NCI-H2171 (cell line): ENCODE measurements at places on chromosomes 6 and 20.

DNA sequence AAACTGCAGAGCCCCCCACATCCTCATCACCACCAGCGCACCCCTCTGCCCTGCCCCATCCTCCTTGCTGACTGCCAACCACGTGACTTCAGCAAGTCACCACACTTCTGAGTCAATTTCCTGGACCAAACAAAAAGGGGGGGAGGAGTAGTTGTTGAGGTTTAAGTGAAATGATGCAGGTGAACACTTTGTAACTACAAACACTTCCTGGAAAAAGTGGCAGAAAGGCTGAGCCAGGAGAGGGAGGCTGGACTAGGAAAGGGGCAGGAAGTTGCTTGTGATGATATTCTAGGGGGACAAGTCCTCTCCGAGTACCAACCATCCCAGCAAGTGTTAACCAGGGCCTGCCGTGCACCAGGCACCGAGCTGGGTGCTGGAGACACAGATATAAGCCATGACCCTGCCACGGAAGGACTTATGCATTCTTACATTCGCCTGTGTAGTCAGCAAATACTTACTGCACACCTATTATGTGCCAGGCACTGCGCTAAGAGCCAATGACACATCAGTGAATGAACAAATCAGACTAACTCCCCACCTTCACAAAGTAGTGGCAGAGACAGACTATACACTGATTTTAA lies 67.3 kb downstream of the PREX1 start:
- no peak for DNase-seq

DNA sequence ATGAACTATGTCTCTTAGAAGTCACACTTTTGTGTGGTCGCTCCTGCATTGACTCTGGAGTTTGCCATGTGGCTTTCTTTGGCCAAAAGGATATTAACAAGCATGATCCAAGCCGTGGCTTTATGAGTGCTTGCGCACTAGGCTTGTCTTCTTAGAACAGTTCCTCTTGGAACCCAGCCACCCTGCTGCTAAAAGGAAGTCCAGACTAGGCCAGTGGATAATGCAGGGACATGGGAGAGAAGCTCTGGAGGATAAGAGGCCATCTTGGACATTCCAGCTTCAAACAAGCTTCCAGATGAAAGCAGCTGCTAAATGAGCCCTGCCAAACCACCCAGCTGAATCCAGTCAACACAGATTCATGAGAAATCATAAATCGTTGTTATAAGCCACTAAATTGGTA lies 346.4 kb downstream of the CDC5L start:
- no peak for DNase-seq

DNA sequence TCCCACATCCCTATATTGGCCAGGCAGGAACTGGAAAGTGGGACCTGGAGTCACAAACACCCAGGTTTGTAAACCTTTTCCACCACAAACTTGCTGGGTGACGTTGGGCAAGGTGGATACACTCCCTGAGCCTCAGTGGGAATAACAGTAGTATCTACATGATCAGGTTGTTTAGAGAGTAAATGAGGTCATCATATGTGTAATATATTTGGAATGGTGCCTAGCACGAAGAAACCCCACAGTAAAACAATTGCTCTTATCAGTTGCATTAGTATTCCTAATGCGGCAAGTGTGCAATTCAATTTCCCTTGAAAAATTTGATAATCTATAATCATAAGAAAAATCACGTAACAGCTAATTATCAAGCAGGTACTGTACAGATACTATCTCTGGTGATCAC lies 51.9 kb downstream of the HIVEP2 start:
- DNase-seq: no peak

DNA sequence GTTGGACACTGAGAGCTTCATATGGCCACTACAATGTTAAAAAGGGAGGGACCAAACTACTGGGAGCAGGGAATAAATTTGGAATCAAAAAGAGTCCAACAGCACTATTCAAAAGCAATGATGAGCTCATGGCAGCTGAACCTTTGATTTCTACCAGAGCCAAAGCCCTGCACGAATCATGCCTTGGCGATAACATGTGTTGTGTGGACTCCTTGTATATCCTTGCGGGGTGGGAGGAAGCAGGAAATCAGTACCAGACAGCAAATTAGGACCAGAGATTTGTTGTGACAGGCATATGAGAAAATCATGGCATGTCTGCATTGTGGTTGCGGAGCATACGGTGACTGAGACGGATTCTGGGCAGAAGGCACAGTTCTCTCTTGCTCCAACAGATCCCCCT lies 85.6 kb upstream of the EMILIN3 start:
- no peak for DNase-seq

DNA sequence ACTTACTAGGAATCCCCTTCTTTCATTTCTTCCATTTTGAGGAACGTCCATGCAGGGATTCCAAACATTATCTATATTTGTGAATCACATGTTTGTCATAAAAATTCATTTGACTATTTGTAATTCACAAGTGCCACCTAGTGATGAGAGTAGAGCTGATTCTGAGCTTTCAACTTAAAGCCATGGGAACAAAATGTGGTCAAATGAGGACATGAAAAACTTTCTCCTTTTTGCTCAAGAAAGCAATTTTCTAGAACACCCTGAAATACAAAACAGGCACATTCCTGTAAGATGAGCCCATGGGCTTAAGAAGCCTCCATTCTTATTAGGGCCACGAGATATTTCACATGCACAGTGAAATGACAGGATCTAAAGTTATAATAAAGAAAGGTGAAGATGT lies 12.3 kb downstream of the MAP3K7 start:
- DNase-seq: no peak

DNA sequence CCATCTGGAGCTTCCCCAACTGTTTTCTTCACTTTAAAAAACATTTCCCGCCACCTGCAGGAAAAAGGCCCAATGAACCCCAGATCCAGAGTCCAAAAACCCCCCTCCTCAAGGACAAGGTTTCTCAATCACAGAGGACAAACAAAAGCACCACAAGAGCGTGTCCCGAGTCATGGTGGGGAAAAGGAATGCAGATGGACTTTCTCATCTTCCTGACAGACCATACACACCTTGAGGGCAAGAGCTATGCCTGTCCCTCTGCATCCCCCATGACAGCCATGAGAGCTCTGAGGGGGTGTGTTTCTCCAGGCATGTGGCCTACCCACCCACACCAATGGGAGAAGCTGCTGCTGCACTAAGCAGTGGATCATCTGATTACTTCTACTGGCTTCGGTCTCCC lies 9.0 kb downstream of the PEX6 start:
- DNase-seq: no peak

- DNase-seq: no peak
Measured at GRCh38 chr20:62639765-62640164, 2.5 kb upstream of the SLCO4A1 start.

- no peak for DNase-seq
Measured at GRCh38 chr6:33132081-33132524, 56.3 kb downstream of the HLA-DPB1 start.

- DNase-seq: no peak
Measured at GRCh38 chr6:130396722-130397121, 30.9 kb downstream of the TMEM200A start.

GRCh38 chr6:24060982-24061754 lies 64.8 kb upstream of the NRSN1 start:
- DNase-seq: no peak

- no peak for DNase-seq
Measured at GRCh38 chr6:35244551-35244950, 15.0 kb upstream of the ZNF76 start.

DNA sequence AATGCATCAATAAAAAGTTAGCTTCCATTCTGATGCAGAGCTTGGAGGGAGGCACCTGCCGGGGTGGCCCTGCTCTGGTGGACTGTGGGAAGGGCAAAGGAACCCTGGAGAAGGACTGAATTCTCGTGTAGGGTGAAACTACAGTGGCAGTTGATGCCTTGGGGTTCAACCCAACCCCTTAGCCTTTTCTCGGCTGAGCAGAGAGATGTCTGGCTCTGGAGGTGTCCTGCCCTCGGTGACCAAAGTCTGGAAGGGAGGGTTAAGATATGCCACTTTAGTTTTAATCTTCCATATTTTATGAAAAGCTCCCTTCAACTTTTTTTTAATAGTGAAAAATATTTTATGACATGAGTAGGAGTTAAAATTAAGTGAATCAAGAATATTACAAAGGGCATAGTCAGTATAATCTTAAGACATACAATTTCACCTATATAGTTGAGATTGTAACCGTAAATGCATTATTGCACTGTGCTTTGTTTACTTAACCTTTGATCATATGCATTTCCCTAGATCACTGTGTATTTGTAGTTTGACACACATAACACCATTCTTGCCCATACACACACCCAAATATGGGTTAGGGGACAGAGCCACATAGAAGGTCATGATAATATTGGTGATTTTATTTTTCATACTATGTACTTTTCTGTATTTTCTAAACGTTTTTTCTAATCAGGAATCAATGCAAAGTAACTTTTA lies 179.6 kb downstream of the MCHR2 start:
- DNase-seq: no peak

GRCh38 chr6:143224516-143224915 lies 163.8 kb downstream of the AIG1 start:
- no peak for DNase-seq

GRCh38 chr20:539848-540247 lies 3.7 kb downstream of the CSNK2A1 start:
- DNase-seq: no peak

DNA sequence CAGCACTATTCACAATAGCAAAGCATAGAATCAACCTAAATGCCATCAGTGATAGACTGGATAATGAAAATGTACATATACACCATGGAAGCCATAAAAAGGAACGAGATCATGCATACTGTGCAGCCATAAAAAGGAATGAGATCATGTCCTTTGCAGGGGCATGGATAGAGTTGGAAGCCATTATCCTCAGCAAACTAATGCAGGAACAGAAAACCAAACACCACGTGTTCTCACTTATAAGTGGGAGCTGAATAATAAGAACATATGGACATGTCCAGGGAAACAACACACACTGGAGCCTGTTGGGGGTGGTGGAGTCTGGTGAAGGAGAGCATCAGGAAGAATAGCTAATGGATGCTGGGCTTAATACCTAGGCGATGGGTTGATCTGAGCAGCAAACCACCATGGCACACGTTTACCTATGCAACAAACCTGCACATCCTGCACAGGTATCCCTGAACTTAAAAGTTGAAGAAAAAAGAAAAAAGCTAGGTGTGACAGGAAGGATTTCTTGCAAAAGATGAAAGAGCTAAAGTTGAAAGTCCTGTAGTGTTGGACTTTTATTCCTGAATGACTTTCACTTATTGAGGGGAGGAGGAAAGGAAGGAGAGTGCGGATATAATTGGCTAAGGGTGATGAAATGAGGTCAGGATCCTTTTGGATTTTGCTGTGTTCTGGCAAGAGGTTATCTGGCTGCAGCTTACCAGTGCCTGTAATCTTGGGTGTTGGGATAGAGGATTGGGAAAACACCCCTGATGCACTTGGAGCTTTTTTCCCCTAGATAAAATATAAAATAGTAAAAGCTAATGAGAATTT lies 8.5 kb downstream of the TRMT11 start:
- no peak for DNase-seq

DNA sequence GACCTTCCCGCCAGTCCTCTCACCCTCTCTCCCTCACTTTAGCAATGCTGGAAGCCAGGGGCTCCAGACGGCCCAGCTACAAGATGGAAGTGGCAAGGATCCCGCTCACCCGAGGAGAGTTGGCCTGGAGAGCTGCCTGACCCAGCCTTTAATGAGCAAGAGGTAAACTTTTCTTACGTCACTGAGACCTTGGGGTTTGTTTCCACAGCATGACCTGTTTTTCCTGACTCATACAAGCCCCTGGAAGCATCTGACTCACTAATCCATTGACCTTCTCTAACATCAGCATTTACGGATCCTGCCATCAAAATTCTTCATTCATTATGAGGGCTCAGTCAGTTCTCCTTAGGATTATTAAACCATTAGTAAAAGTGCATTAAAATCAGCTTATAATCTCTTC lies 120.4 kb downstream of the MYLK4 start:
- DNase-seq: no peak

- no peak for DNase-seq
Measured at GRCh38 chr6:29887819-29888776, 54.2 kb upstream of the HLA-A start.

DNA sequence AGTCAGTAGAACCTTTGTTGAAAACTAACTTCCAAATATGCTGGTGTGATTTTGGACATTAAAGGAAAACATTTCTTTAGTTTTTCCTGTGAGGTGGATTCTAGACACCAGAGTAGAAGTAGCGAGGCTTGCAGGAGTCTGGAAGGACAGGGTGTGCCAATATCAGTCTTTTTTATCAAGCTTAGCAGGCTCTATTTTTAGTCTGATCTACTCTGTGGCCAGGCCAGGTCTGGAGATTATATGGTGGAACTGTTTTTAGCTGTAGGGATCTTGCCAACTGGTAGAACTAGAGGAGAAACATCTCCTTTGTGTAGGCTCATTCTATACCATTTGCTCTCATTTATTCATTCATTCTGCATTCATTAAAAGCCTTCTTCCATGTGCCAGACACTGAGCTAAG lies 42.7 kb downstream of the LRP11 start:
- no peak for DNase-seq

GRCh38 chr20:19867940-19868371 lies 109.9 kb downstream of the RIN2 start:
- DNase-seq: no peak

- DNase-seq: peak; percentile 88
Measured at GRCh38 chr6:70764706-70765105, 97.0 kb downstream of the SMAP1 start.

- DNase-seq: no peak
Measured at GRCh38 chr6:32045811-32046449, 7.7 kb downstream of the CYP21A2 start.

- no peak for DNase-seq
Measured at GRCh38 chr20:48983423-48984400, 62.2 kb downstream of the ARFGEF2 start.

DNA sequence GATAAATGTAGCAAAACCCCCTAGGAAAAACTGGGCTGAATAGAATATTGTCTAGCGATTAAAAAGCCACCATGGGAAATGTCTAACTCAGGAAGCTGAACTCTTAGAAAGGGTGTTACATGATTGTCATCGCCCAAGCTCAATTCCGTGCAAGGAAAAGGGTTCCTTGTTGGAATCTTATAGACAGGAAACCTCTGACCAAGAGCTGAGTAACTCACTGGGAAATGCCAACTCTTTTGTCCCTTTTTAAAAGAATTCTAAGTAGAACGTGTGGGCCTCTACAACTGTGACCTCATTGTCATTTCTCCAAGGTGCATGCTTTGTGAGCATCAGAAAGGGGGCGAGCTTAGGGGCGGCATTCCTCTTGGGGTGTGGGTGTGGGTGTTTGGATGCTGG lies 88.1 kb downstream of the SYNJ2 start:
- DNase-seq: no peak
